ENCODE measurements at places on chromosomes 7 and 10.

GRCh38 chr10:398954-399353 lies 263.7 kb downstream of the ZMYND11 start:
- DNase-seq, result no peak

- no peak for DNase-seq
Measured at GRCh38 chr7:7761974-7762779, 43.8 kb upstream of the RPA3 start.

DNA sequence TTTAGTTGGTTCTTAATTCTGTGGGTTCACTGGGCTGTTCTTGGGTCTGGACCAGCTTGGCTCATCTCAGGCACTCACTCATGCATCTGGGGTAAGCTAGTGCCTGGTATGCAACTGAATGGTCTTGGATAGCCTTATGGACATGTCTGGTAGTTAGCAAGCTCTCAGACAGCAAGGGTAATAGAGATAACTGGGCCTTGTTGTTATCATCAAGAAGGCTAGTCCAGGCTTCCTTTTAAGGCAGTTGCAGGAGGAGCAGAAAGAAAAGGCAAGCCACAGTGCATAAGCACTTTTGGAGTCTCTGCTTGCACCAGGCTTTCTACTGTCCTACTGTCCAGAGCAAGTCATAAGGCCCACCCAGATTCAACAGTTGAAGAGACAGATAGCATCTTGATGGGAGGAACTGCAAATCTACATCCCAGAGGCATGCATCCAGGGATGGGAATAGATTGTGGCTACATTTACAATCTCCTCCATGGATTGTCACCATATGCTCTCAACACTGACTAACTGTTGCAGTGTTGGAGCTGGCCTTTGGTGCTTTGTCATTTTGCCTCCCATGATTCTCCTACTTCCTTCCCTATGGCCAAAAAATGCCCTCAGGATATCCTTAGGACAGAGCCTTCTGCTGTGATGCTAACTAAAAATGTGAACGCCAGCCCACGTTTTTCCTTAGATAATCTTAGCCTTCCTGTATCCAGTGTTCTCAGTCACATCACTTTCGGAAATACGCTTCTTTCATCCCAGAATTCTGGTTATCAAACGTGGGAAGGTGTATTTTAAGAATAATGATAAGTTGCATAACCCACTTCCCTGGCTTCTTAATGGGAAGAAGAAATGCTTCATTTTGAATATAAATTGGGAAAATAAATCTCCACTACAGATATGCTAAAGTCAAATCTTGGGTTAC lies 3.6 kb downstream of the GIMAP4 start:
- DNase-seq, result no peak

GRCh38 chr7:95881597-95881996 lies 109.2 kb downstream of the DYNC1I1 start:
- DNase-seq, result no peak

DNA sequence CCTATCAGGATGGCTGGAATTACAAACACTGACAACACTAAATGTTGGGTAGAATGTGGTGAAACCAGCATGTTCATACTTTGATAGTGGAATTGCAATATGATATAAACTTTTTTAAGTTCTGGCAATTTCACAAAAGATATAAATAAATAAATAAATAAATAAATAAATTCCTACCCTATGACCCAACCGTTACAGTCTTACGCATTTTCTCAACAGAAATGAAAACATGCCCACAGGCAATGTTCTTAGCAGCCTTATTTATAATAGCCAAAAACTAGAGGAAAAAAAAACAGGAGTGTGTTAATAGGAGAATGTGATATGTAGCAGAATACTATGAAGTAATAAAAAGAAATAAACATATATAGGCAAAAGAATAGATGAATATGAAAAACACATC lies 318.9 kb downstream of the IPMK start:
- no peak for DNase-seq

DNA sequence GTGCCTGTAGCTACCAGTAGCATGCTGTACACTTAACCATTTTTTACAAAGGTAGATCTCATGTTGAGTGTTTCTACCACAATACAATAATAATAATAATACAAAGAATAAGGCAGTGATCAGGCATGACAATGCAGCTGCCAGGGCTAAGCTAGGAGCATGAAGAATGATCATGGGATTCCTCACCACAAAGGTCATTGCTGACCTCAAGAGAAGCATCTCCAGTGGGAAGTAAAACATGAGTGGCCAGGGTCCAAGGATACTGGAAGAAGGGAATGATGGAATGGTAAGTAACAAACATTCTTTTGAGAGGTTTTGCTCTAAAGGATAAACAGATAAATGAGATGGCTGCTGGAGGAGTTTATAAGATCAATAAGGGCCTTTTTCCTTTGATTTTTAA lies 591.1 kb downstream of the TNS3 start:
- no peak for DNase-seq

GRCh38 chr7:132422502-132423111 lies 153.7 kb downstream of the PLXNA4 start:
- DNase-seq, result no peak

GRCh38 chr7:154684666-154685563 lies 318.0 kb downstream of the PAXIP1 start:
- DNase-seq, result no peak

DNA sequence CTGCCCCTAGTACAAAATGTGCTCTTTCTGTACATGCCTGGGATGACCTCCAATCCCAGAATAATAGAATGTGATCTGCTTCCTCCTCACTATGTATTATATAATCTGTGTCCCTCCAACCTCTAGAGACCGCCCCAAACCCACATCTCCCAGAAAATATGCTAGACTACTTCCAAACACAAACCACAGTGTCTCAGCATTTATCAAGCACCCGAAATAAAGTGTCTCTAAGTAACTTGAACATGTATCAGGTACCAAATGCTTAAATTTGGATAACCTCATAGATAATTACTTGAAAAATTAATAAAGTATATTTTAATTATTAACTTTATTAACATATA lies 16.1 kb downstream of the LYZL1 start:
- DNase-seq, result no peak

DNA sequence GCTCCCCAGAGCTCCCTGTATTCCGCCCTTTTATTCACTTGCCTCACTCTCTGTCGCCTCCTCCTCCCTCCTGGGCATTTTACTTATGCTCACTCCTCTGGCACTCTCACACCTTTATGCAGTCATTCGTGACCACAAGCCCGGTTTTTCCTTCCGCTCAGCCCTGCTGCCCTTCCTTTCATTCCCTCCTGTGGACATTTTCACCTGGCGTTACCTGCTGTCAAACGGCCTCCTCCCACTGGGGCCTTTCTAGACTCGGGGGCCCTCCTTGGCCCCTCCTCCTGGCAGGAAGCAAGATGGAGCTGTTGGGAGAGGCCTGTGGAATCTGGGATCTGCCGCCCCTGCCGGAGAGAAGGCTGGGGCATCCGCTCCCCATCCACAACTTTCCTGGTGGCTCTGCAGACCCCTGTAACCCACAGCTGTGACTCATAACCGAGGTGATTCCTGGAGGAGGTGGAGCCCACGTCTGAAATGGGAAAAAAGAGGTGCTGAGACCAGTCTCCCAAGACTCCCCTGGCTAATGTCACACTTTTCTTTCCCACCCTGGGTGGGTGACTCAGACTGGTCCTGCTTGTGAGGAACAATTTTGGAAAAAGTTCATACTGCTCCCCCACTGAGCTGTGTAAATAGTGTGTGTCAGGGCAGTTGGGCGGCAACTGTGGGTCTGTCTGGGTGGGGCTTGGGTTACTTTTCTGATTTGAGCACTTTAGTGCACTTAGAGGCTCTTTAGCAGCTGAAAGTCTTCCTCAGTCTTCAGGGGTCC lies 1.2 kb downstream of the VCL start:
- DNase-seq, result peak; percentile 7

GRCh38 chr10:72001033-72001395 lies 36.8 kb downstream of the CHST3 start:
- DNase-seq, result no peak

GRCh38 chr7:2873686-2874551 lies 29.8 kb upstream of the GNA12 start:
- DNase-seq, result no peak

DNA sequence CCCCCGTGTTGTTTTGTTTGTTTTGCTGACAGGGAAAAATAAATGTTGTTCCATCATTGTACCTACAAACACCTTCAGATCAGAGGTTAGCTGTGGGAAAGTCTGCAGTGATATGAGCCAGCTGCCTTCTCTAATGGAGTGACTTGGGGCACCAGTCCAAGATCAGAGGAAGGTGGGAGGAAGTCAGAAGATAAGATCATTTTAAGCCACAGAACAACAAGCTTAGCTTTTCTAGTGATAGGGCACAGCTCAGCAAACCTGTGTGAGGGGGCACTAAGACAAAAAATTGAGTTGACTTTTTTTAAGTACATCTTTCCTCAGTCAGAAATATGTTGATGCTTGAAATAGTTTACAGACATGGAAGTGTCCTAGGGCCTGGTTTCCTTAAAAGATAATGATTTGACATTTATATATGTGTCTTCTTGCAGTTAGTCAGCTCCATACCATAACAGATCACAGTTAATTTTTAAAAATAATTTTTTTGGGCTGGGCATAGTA lies 240.3 kb upstream of the KAT6B start:
- no peak for DNase-seq

- no peak for DNase-seq
Measured at GRCh38 chr7:28408105-28408959, 4.0 kb upstream of the CREB5 start.

DNA sequence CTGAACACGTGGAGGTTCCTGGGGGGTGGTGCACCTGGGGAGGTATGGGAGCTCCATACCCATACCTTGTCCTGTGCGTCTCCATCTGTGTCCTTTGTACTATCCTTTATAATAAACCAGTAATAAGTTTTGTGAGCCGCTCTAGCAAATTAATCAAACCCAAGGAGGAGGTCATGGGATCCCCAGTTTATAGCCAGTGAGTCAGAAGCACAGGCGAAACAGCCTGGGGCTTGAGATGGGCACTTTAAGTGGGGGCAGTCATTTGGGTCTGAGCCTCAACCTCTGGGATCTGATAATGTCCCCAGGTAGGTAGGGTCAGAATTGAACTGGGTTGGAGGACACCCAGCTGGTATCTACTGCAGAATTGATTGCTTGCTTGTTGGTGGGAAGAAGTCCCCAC lies 16.9 kb downstream of the SNX10 start:
- no peak for DNase-seq

GRCh38 chr7:71775648-71776047 lies 636.5 kb downstream of the CALN1 start:
- DNase-seq, result no peak

DNA sequence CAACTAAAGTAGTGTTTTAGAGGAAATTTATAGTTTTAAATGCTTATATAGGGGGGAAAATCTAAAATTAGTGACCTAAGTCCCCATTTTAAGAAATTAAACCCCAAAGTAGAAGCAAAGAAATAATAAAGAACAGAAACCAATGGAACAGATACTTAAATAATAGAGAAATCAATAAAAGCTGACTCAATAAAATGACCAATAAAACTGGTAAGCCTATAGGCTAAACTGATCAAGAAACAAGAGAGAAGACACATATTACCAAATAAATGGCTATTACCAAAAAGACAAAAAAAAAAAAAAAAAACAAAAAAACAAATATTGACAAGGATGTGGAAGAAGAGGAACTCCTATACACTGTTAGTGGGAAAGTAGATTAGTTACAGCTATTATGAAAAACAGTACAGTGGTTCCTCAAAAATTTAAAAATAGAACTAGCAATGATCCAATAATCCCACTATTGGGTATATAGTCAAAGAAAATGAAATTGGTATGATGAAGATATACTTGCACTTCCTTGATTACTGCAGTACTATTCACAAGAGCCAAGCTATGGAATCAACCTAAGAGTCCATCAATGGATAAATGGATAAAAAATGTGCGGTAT lies 53.2 kb downstream of the SLC18A2 start:
- no peak for DNase-seq

DNA sequence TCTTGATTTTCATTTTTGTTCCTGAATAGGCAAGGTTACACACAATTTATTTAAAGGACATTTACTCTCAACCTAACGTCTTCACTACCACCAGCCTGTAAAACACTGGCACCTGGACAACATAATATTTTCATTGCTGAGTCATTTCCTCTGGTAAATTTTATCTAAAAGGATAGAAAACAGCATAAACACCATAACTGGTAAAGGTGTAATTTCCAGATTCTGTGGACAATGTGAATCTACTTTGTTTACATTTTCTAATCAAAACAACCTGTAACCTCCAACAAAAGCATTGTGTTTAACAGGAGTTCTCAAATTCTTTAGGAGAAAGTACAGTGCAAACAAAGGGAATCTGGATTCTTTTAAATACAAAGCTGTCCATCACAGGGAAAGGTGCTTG lies 472.0 kb upstream of the AKR1E2 start:
- no peak for DNase-seq

All from stimulated activated CD4-positive, alpha-beta T cell treated with anti-CD3 and anti-CD28 coated beads, Interleukin-12 subunit alpha, Interleukin-12 subunit beta, amount 100 ng/mL, for 4 hours (primary cell).